ENCODE measurements at places on chromosomes 1 and 21. TPM values are rescaled to one million over a fixed set of nuclear protein-coding genes. Genes with fewer than 3 reads are reported as not detected.

THEM4 gene
- 15.4 TPM for total RNA-seq

TNN gene
- not detected for total RNA-seq

SLC45A3 gene
- 9.3 TPM for total RNA-seq

IGSF9 gene
- total RNA-seq: 1.9 TPM

PTAFR gene
- 1.8 TPM for total RNA-seq

CD5L gene
- not detected for total RNA-seq

UBXN11 gene
- 9.4 TPM for total RNA-seq

IL20 gene
- total RNA-seq: not detected

C2CD2 gene
- total RNA-seq: 15.8 TPM

ST6GALNAC3 gene
- total RNA-seq: 4.1 TPM

CD53 gene
- total RNA-seq: not detected

FYB2 gene
- not detected for total RNA-seq

TIPRL gene
- total RNA-seq: 27.9 TPM

MYOM3 gene
- total RNA-seq: 7.9 TPM

SPSB1 gene
- 73.7 TPM for total RNA-seq

CELA2B gene
- not detected for total RNA-seq

RCAN1 gene
- total RNA-seq: 70.6 TPM

LCE6A gene
- total RNA-seq: not detected

CHRNB2 gene
- total RNA-seq: 3.1 TPM

SLAMF9 gene
- not detected for total RNA-seq

TMEM52 gene
- 0.92 TPM for total RNA-seq

GBP3 gene
- 28.5 TPM for total RNA-seq

HAO2 gene
- not detected for total RNA-seq

SPRR2A gene
- total RNA-seq: 1.0 TPM

DENND2D gene
- 13.2 TPM for total RNA-seq

KRTAP19-3 gene
- not detected for total RNA-seq

RIIAD1 gene
- total RNA-seq: not detected

FMN2 gene
- 0.33 TPM for total RNA-seq

WDR26 gene
- total RNA-seq: 40.0 TPM

VANGL2 gene
- 18.2 TPM for total RNA-seq

PTPRC gene
- 0.29 TPM for total RNA-seq

HSD11B1 gene
- total RNA-seq: 2.1 TPM

LIPI gene
- not detected for total RNA-seq

FAM163A gene
- total RNA-seq: 0.21 TPM

ATP6V1G3 gene
- total RNA-seq: not detected

ADCY10 gene
- total RNA-seq: not detected

LYSMD1 gene
- 8.1 TPM for total RNA-seq

SWT1 gene
- total RNA-seq: 6.2 TPM

LCA5L gene
- total RNA-seq: 4.4 TPM

TRPM2 gene
- 2.9 TPM for total RNA-seq

FTCD gene
- total RNA-seq: not detected

ARV1 gene
- total RNA-seq: 12.0 TPM

LRRC38 gene
- 1.6 TPM for total RNA-seq

AGMAT gene
- 0.96 TPM for total RNA-seq

LCK gene
- total RNA-seq: 10.3 TPM

TFAP2E gene
- total RNA-seq: 0.67 TPM

SYCP1 gene
- total RNA-seq: 0.17 TPM

OR2G6 gene
- total RNA-seq: not detected

Data from kidney epithelial cell (primary cell).